ENCODE measurements at places on chromosomes 3 and 15. TPM values are rescaled to one million over a fixed set of nuclear protein-coding genes. Genes with fewer than 3 reads are reported as not detected.

- DNase-seq = peak; percentile 16
- H3K36me3 ChIP-seq = no peaks in the 10 kb centered on the region
- H3K4me3 ChIP-seq = no peak overlapping the region
- no peaks in the 10 kb centered on the region for H3K4me1 ChIP-seq
- H3K27ac ChIP-seq = no peak overlapping the region
Measured at GRCh38 chr3:109819734-109820133, 482.4 kb upstream of the DPPA4 start.

- H3K4me1 ChIP-seq = peaks cover 37% of the 10 kb centered on the region
- peak; percentile 47 for DNase-seq
- no peaks in the 10 kb centered on the region for H3K36me3 ChIP-seq
- no peak overlapping the region for H3K27ac ChIP-seq
- H3K27me3 ChIP-seq = no peaks in the 10 kb centered on the region
Measured at GRCh38 chr15:85543741-85544155, 163.3 kb downstream of the AKAP13 start.

GRCh38 chr3:192435241-192435640, 292.1 kb downstream of the FGF12 start:
- no peaks in the 10 kb centered on the region for H3K4me1 ChIP-seq
- H3K27me3 ChIP-seq = no peaks in the 10 kb centered on the region
- no peak for DNase-seq
- H3K27ac ChIP-seq = no peak overlapping the region
- H3K36me3 ChIP-seq = no peaks in the 10 kb centered on the region

GRCh38 chr3:170204509-170204908, 17.7 kb upstream of the PRKCI start:
- H3K27ac ChIP-seq = no peak overlapping the region
- H3K4me1 ChIP-seq = no peaks in the 10 kb centered on the region

DNA sequence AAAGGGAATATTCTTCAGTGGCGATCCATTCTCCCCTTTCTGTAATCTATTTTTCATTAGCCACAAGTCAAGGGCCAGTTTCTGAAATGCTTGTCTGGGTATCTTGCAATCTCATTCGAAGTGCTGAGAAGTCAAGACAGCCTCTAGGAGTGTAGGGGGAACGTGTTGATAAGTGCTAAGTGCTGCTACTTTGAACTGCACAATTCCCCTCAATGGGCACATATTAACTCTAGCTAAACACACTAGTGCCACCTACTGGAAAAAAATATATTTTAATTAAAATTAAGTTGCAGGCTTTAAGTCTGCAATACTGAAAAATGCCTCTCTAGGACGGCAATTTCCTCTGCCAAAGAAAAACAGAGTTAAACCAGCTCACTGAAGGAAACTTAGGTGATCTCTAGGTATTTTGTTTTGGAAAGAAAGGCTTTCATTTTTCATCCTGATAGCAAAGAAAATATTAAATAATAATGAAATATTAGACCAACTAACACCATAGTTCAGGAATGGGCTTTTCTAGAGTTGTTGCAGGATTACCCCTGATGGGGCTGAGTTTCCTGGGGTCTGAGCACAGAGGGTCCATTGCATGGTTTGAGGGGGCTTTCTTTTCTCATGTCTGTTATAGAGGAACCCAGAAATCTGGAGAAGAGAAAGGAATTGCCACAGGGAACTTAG, 181.9 kb upstream of the KBTBD8 start:
- no peak overlapping the region for H3K4me3 ChIP-seq
- no peaks in the 10 kb centered on the region for H3K27me3 ChIP-seq
- DNase-seq = peak; percentile 18
- no peak overlapping the region for H3K27ac ChIP-seq
- H3K36me3 ChIP-seq = no peaks in the 10 kb centered on the region

- no peak overlapping the region for H3K27ac ChIP-seq
- H3K36me3 ChIP-seq = no peaks in the 10 kb centered on the region
- H3K27me3 ChIP-seq = no peaks in the 10 kb centered on the region
Measured at GRCh38 chr3:111747490-111747889, 111.6 kb upstream of the PHLDB2 start.

GRCh38 chr3:12791430-12791829, 5.0 kb upstream of the CAND2 start:
- no peak overlapping the region for H3K4me3 ChIP-seq
- no peak overlapping the region for H3K27ac ChIP-seq
- H3K4me1 ChIP-seq = peaks cover 2% of the 10 kb centered on the region
- no peak for DNase-seq
- no peaks in the 10 kb centered on the region for H3K27me3 ChIP-seq

GRCh38 chr15:72202302-72202701, 4.7 kb upstream of the GRAMD2A start:
- H3K27me3 ChIP-seq = peaks cover 4% of the 10 kb centered on the region
- H3K4me3 ChIP-seq = no peak overlapping the region
- peaks cover 64% of the 10 kb centered on the region for H3K36me3 ChIP-seq
- no peak for DNase-seq

- H3K27me3 ChIP-seq = no peaks in the 10 kb centered on the region
- H3K36me3 ChIP-seq = no peaks in the 10 kb centered on the region
Measured at GRCh38 chr3:129424185-129424841, 4.1 kb downstream of the EFCAB12 start.

DNA sequence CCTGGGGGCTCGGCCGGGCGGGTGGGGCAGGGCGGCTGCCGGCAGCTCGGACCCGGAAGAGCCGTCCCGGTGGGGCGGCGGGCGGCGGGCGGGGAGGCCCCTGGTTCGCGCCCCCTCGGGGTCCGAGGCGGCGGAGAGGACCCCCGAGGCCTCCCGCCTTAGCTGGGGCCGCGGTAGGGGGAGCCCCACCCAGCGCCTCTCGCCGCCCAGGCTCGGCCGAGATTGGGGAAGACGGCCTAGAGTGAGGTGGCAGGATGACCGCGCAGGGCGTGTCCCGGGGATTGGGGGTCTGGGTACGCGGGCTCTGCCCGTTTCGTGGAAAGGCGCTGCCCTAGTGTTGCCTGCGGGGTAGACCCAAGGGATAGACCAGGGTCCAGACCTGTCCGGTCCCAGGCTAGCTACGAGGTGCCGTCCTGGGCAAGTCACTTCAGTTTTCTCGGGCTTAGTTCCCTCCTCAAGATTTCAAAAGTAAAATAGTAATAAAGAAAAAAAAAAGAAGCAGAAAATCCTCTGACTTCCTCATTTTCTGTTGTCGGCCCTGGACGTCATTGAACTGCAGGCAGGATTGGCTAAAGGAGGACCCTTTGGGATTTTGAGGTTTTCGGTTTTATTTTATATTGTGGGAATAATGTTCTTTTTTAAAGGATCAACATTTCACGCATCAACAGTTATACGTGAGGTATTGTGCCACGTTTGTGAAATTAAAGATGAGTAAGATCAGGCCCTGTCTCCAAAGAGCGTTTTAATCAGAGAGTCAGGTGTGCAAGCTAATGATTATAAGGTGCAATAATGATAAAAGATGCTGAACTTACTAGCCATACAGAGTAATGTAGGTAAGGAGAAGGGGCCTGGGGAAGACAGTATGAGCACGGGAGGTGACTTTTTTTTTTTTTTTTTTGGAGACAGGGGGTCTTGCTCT, 679 bp downstream of the IQGAP1 start:
- peak overlapping the region; percentile 84 for H3K4me3 ChIP-seq
- H3K27me3 ChIP-seq = no peaks in the 10 kb centered on the region
- H3K4me1 ChIP-seq = peaks cover 17% of the 10 kb centered on the region
- DNase-seq = peak; percentile 74
- peak overlapping the region; percentile 98 for H3K27ac ChIP-seq

- H3K4me1 ChIP-seq = no peaks in the 10 kb centered on the region
- no peak for DNase-seq
- no peaks in the 10 kb centered on the region for H3K27me3 ChIP-seq
- no peaks in the 10 kb centered on the region for H3K36me3 ChIP-seq
- H3K27ac ChIP-seq = no peak overlapping the region
Measured at GRCh38 chr3:28903171-28903601, 377.7 kb upstream of the RBMS3 start.

DNA sequence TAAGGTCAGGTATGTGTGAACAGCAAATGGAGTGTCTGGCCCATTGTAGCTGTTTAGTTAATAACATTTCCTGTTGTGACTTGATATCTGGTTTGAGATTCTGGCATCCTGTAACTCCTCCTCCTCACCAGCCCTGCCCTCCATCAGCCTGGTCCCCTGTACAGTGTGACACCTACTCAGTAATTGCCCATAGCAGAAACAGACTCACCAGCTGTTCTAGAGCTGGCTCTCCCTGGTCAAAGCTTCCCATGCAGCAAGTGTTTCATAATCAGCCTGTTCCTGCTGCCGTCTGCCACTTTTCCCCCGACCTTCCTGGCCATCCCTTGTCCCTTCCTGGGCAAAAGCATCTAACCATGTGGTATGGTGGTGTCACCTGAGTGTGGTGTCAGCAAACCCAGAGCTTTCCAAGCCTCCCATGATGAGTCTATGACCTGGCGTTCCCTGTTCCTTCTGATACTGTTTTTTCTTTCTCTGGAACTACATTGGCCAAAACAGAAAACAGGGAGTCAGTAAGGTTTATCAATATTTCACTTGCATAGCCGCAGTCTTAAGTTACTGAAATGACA, 55.4 kb downstream of the B3GALNT1 start:
- H3K4me1 ChIP-seq = no peaks in the 10 kb centered on the region
- no peak overlapping the region for H3K27ac ChIP-seq
- no peaks in the 10 kb centered on the region for H3K36me3 ChIP-seq
- DNase-seq = no peak
- no peak overlapping the region for H3K4me3 ChIP-seq

- H3K4me3 ChIP-seq = no peak overlapping the region
- H3K27me3 ChIP-seq = no peaks in the 10 kb centered on the region
- H3K4me1 ChIP-seq = peaks cover 5% of the 10 kb centered on the region
- no peak for DNase-seq
- H3K36me3 ChIP-seq = no peaks in the 10 kb centered on the region
Measured at GRCh38 chr3:194705761-194706160, 20.1 kb downstream of the FAM43A start.

The LYSMD2 gene
- 8.1 TPM for total RNA-seq

The TMEM108 gene
- total RNA-seq = 9.8 TPM

The SQOR gene
- total RNA-seq = 115 TPM

The SOX2 gene
- 8.7 TPM for total RNA-seq

The PP2D1 gene
- not detected for total RNA-seq

The ISLR gene
- 14.6 TPM for total RNA-seq
